ENCODE measurements at places on chromosomes 7 and 10. TPM values are rescaled to one million over a fixed set of nuclear protein-coding genes. Genes with fewer than 3 reads are reported as not detected.

Gene CNPY1
- total RNA-seq, result not detected

Gene PIK3AP1
- total RNA-seq, result 41.4 TPM

Gene DRGX
- 0.17 TPM for total RNA-seq

DNA sequence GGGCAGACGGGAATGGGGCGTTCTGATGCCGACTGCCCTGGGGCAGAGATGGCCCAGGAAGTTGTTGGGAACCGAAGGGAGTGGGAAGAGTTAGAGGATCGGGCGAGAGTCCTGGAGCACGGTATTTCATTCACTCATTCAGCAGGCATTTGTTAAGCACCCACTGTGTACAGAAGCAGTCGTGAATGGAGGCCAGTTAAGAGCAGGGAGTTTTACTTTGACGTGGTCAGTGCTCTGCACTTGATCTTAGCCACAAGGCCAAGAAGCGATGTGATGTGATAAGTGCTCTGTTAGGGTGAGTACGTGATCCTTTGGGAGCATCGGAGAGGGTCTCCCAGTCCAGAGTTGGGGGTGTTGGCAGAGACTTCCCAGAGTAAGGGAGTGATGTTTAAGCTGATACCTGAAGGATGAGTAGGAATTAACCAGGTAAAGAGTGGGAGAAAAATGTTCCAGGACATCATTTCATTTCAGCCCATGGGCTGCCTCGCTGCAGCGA, 890 bp downstream of the ZFYVE27 start:
- H3K4me1 ChIP-seq, result peaks cover 18% of the 10 kb centered on the region
- peaks cover 3% of the 10 kb centered on the region for H3K36me3 ChIP-seq
- H3K27ac ChIP-seq, result peak overlapping the region; percentile 93
- no peaks in the 10 kb centered on the region for H3K27me3 ChIP-seq
- DNase-seq, result no peak
- peak overlapping the region; percentile 91 for H3K4me3 ChIP-seq

DNA sequence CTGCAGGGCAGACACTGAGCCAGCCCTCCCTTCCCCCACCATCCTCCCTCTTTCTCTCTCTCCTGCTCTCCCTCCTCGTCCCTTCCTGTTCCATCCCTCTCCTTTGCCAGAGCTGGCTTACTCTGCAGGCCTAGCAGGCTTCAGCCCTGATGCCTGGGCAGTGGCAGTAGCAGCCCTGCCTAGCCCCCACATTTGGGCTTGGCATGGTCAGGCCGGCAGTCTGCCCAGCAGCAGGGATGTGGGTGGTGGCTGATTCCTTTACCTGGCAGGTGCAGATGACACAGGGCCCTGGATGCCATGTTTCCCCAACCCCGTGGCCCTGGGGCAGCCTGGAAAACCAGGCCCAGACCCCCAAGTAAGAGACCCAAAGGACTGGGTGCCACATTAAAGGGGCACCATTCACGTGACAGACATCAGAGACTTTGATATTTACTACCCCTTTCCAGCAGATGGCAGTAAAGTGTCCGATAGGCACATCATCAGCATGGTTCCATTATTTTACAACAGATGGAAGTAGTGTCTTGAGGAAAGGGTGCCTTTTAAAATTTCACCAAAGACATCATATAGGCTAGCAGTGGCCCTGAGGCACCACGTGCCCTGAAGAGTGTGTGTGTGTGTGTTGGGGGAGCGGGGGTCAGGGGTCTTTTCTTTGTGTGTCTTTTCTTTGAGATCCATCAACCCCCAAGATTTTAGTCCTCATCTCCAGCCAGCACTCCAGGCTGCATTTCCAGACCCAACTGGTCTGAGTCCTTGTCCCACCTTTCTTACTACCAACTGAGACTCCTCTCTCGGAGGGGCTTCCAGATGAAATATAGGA, 5.9 kb downstream of the KCP start:
- no peaks in the 10 kb centered on the region for H3K27me3 ChIP-seq
- no peak overlapping the region for H3K4me3 ChIP-seq
- no peaks in the 10 kb centered on the region for H3K36me3 ChIP-seq
- DNase-seq, result peak; percentile 57

DNA sequence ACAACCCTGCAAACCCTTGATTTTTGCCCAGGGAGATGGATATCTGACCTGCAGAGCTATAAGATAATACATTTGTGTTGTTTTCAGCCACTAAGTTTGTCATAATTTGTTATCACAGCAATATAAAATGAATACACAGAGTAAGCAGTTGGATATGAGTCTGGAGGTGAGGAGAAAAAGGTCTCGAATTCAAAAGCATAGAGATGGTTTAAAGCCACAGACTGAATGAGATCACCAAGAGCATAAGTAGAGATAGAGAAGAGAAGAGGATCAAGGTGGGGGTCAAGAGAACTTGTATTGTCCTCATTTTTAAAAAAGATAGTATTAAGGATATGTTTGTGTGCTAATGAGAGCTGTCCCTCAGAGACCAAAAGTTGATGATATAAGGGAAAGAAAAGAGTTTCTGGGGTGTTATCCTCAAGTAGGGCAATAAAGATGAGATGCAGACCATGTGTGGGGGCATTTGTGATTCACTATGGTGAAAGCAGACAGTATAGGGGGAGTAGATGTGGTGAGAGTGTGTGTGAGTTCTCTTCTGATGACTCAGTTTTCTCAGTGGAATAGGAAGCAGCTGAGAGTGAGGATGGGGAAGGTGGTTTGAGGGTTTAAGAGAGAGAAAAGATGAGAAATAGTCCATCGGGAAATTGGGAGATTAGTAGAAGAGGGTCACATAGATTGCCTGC, 25.8 kb upstream of the PCGF5 start:
- H3K36me3 ChIP-seq, result no peaks in the 10 kb centered on the region
- peaks cover 23% of the 10 kb centered on the region for H3K4me1 ChIP-seq
- no peaks in the 10 kb centered on the region for H3K27me3 ChIP-seq
- no peak for DNase-seq
- H3K4me3 ChIP-seq, result no peak overlapping the region

DNA sequence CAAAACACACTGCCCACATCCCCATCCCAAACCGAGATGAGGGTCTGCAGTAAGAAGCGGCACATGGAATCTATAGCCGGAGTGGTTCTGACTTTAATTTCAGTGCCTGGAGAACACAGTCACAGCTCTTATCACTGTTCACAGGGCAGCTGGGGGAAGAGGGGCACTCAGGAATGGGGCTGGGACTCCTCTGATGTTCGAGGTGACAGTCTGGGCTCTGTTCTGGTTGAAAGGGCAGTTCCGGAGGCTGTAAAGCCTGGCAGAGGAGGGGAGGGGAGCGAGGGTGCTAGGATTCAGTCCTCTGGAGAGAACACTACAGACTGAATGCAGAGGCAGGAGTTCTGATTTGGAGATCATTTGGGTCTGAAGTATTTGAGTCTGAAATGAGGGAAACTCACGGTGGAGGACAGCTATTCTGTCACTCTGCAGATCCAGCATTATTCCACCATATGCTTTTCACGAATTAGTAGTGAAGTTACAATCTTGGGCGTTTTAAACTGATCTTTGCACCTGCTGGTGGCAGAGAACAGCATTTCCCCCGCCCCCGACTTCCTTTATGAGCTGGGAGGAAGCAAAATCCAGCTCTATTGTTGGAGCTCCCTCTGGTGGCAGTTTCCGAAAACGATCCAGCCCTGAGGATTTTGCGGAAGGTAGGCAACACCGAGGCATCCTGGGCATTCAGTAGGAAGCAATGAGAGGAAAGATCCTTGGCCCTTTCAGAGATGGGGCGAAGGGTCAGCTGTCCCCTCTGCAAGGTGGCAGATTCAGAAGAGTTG, 22.7 kb upstream of the KCNK18 start:
- H3K4me3 ChIP-seq, result peak overlapping the region; percentile 39
- H3K36me3 ChIP-seq, result no peaks in the 10 kb centered on the region
- H3K4me1 ChIP-seq, result peaks cover 14% of the 10 kb centered on the region

DNA sequence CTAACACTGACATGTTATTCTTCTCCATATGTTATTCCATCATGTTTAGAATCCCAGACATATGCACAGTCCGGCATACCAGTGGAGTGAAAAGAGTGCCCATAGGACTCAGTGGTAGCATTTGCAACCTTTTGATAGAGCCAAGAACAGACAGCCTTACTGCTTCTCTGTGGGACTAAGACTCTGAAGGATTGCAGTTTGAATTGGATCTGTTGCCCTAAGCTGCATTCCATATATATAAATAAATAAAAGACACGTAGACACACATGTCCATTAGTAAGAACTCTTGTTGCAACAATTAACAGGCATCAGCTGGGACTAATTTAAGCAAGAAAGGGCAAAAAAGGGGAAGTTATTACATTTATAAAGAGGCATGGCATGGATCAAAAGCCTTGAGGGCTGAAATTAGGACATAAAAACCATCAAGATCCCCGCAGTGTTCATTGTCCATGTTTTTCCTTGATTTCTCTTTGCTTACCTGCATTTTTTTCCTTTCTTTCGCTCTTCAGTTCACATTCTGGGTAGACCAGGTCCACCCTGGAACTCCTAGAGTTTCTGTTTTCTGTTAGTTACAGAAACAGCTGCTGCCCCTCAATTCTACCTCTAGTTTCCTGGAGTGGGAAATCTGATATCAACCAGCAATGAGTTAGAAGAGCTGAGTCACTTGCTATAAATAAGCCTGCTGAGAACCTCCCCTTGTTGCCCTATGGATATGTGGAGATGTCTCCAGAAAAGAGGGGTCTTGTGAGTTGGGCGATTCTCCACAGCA, 132.4 kb downstream of the SORCS1 start:
- H3K27me3 ChIP-seq, result no peaks in the 10 kb centered on the region
- DNase-seq, result no peak
- H3K27ac ChIP-seq, result no peak overlapping the region
- no peaks in the 10 kb centered on the region for H3K36me3 ChIP-seq
- no peak overlapping the region for H3K4me3 ChIP-seq

DNA sequence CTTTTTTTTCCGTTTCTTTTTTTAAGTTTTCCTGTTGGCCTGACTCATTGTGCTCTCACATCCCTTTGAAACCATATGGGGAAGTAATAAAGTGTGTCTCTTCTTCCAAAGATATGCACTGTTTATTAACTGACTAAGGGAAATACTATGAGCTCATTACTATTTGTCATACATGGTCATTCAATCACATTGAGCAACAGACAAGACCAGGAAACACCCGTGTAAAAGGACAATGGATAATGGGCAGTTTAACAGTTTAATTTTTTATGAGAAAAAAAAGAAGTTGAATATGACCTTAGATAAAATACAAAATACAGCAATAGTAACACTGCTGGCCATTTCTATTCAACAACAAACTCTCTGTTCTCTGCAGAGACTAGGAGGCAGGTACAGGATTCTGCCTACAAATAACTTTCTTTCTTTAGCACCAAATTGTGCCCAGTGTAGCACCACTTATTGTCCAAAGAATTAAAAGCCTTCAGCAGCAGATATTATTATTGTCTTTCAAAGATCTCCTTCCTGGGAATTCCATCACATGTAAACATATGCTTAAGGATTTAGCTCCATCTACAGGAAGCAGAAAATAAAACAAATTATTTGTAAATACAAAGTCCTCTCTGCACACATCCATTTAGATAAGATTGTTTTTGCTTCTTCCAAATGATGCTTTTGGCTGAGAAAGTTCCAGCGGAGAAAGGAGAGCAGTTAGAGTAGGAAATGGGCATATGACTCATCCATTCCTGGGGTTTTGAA, 55.0 kb upstream of the AKR1E2 start:
- H3K27ac ChIP-seq, result peak overlapping the region; percentile 42
- peaks cover 18% of the 10 kb centered on the region for H3K4me1 ChIP-seq
- no peaks in the 10 kb centered on the region for H3K27me3 ChIP-seq
- H3K36me3 ChIP-seq, result no peaks in the 10 kb centered on the region
- no peak for DNase-seq

GRCh38 chr7:2799253-2799652, 44.9 kb downstream of the GNA12 start:
- no peak for DNase-seq
- H3K27me3 ChIP-seq, result no peaks in the 10 kb centered on the region
- H3K4me1 ChIP-seq, result peaks cover 35% of the 10 kb centered on the region
- no peak overlapping the region for H3K4me3 ChIP-seq
- no peak overlapping the region for H3K27ac ChIP-seq
- no peaks in the 10 kb centered on the region for H3K36me3 ChIP-seq

GRCh38 chr7:151503902-151504714, 15.6 kb downstream of the RHEB start:
- no peak overlapping the region for H3K27ac ChIP-seq
- H3K4me3 ChIP-seq, result no peak overlapping the region
- H3K4me1 ChIP-seq, result peaks cover 12% of the 10 kb centered on the region
- no peaks in the 10 kb centered on the region for H3K27me3 ChIP-seq
- DNase-seq, result peak; percentile 76

DNA sequence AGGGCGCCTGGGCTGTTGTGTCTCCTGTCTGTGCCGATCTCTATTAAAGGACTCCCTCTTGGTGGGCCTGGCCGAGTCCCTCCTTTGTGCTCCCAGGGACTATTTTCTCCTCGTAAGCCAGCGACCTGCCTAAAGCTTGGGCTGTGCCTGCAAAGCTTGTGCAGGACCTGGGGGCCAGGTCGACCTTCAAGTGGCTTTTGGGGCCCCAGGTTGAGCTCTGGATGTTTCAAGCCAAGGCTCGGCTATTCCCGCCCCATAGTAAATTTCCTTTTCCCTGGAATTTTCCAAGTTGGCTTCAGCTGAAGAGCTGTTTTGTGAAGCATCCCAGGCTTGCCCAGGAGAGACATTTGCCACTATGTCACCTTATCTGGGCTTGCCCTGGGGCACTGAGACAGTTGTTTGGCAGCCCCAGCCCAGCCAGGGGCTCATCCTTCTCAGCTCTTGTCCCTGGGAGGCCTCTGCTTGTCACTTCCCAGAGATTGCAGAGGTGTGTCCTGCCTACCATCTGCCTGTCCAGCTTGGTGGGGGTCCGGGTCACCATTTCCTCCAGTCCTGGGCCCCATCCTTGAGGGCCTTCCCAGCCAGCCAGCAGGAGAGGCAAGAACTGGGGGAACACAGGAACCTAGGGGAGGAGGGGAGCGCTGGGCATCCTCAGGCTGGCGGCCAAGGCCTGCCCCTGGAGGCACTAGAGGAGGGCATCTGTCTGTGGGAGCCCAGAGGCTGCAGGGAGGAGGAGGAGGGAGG, 20.2 kb downstream of the ZMIZ2 start:
- H3K27ac ChIP-seq, result peak overlapping the region; percentile 71
- H3K4me3 ChIP-seq, result peak overlapping the region; percentile 3
- peaks cover 15% of the 10 kb centered on the region for H3K36me3 ChIP-seq
- H3K4me1 ChIP-seq, result peaks cover 32% of the 10 kb centered on the region
- no peak for DNase-seq
- H3K27me3 ChIP-seq, result no peaks in the 10 kb centered on the region

- no peaks in the 10 kb centered on the region for H3K27me3 ChIP-seq
- H3K27ac ChIP-seq, result no peak overlapping the region
- no peaks in the 10 kb centered on the region for H3K4me1 ChIP-seq
- H3K4me3 ChIP-seq, result no peak overlapping the region
- no peaks in the 10 kb centered on the region for H3K36me3 ChIP-seq
- DNase-seq, result no peak
Measured at GRCh38 chr7:115822380-115822779, 208.2 kb downstream of the TFEC start.

DNA sequence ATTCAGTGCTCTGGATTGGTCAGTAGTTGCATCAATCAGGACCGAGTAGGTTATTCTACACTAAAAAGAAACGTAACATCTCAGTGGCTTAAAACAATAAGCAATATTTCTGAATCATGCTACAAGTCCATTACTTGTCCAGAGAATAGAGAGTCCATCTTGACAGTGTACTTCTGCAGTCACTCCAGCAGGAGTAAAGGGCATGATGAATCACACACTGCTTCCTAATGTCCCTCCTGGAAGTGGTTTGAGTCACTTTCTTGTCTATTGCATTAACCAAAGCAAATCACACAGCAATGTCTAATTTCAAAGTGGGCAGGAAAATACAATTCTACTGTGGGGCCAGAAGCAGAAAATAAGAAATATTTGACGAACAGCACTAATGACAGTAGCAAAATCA, 124.8 kb downstream of the TSPAN12 start:
- H3K27ac ChIP-seq, result no peak overlapping the region
- H3K27me3 ChIP-seq, result no peaks in the 10 kb centered on the region
- H3K4me1 ChIP-seq, result no peaks in the 10 kb centered on the region
- no peak overlapping the region for H3K4me3 ChIP-seq
